ENCODE measurements at places on chromosomes 4 and X. TPM values are rescaled to one million over a fixed set of nuclear protein-coding genes. Genes with fewer than 3 reads are reported as not detected.

DNA sequence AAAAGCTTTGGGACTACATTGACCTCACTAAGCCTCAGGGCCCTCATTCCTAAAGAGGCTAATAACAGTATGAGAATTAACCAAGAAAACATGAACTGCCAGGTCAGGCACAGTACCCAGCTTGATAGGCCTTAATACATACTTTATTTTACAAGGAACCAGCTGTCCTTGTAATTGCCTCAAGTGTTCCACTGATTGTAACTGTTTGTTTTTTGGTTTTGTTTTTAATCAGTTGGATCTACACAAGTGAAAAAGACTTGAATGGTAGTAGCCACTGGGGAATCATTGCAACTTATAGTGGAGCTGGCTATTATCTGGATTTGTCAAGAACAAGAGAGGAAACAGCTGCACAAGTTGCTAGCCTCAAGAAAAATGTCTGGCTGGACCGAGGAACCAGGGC is 35.6 kb downstream of the PKD2 start:
- no peak for DNase-seq

- DNase-seq, result no peak
Measured at GRCh38 chr4:20809812-20810211, 109.6 kb downstream of the PACRGL start.

DNA sequence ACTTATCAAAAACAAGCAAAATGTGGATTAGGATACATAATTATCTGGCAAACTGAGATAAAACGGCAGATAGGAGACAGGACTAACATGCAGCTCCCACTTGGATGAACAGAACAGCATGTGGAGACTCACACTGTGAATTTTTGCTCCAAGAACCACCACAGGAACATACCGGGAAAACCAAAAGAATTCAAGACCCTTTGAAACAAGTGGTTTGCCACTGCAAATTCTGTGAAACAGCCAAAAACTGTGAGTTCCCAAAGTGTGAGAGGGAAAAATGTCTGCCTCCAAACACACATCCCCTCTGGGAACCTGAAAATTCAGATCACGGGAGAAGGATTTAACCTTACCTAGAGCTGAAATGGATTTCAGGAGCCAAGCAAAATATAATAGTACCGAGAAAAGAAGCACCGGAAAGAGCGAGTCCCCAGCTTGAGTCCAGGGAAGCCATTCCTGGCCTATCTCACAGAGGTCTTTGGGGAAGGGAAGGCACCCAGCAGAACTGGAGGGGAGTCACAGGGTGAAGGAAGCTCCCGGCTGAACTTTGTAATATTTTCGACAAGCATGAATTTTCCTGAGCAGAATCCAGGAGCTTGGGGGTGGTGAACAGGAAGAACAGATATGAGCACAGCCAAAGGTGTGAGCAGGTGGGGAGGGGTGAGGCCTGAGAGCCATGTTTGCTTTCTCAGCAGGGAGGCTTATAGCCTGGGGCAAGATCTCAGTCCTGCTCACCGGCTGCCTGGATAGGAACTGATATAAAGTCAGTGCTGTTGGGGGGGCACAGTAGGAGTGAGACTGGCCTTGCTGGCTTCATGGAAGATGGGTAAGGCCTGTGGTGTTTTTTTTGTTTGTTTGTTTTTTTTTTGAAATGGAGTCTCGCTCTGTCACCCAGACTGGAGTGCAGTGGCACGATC is 23.9 kb downstream of the MANBA start:
- DNase-seq, result peak; percentile 64

- peak; percentile 95 for DNase-seq
Measured at GRCh38 chr4:180636696-180637404, 1606.4 kb upstream of the TENM3 start.

DNA sequence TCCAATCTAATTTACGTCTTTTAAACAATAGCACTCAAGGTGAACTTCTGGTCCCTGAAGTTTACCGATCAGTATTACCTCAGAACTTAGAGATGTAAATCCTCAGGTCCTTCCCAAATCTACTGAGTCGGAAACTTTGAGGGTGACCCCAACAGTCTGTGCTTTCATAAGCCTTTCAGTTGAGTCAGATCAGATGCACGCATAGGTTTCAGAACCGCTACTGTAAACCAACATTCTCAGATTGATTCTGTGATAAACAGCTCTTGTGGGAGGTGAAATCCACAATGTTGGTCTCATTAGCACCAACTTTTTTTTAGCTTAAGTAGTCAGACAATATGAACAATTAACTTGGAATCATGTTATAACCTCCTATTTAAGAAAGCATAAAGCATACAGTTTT is 86.0 kb downstream of the WWC2 start:
- no peak for DNase-seq

GRCh38 chr4:154739111-154739510 is 4.7 kb upstream of the LRAT start:
- no peak for DNase-seq

GRCh38 chr4:118351851-118352827 is 664 bp downstream of the PRSS12 start:
- no peak for DNase-seq

- peak; percentile 99 for DNase-seq
Measured at GRCh38 chr4:76752861-76753501, 145.0 kb downstream of the SOWAHB start.

GRCh38 chr4:182193311-182193710 is 49.9 kb upstream of the TENM3 start:
- no peak for DNase-seq

DNA sequence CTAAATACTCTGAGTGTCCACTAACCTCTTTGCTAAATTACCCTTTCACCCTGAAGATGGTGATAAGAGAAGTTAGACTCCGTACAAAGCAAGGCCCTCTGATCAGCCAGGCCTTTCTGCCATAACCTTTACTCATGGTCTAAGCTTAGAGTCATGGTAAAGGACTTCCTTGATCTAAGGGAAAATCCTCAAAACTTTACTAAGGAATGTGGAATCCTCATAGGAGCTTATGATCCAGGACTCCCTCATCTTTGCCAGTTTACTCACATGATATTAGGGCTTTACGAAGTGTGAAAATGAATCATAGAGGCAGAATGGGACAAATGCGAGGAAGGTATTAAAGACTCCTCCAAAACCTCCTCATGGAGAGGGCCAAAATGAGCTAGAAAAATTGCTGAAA is 7.9 kb upstream of the FAM13A start:
- peak; percentile 64 for DNase-seq

DNA sequence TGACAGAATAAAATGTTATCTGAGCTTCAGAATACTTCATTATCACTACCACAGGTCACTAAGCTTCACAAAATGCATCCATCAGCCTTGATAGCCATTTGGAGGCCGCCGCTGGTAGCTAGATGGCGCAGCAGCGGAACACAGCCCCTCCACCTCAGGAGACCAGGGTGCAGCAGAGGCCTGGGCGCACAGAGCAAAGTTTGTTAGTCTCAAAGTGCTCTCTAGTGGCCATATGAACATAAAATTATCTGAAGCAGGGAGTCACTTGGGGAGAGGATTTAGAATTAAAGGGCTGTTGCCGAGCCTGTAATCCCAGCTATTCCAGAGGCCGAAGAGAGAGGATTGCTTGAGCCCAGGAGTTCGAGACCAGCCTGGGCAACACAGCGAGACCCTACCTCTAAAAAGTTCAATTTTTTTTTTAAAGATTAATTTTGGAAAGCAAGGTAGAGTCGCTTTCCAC is 8.1 kb upstream of the DCTD start:
- DNase-seq, result peak; percentile 82

GRCh38 chrX:1484638-1485019 is 31.9 kb upstream of the ASMTL start:
- DNase-seq, result no peak

DNA sequence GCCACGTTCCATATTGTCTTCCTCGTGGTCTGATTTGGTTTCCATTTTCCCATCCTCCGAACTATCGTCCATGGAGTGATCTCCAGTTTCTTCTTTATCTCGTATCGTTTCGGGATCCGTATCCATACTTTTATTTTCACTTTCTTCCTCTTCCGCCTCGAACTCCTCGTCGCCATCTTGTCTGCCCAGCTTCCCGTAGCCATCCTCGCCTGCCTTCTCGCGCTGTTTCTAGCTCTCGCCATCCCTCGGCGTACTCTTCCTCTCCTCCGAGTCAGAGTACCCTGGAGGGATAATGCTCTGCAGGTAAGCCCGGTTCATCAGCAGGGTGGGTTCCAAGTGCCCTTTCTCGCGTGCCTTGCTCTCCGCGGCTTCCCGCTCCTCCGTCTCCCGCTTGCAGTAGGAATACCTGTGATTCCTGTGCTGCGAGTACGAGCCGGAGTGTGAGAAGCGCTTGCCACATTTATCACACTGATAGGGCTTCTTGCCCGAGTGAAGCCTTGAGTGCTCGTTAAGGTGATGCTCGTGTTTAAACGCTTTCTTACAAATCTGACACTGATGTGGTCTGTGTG is 134.5 kb upstream of the TAPT1 start:
- DNase-seq, result no peak

DNA sequence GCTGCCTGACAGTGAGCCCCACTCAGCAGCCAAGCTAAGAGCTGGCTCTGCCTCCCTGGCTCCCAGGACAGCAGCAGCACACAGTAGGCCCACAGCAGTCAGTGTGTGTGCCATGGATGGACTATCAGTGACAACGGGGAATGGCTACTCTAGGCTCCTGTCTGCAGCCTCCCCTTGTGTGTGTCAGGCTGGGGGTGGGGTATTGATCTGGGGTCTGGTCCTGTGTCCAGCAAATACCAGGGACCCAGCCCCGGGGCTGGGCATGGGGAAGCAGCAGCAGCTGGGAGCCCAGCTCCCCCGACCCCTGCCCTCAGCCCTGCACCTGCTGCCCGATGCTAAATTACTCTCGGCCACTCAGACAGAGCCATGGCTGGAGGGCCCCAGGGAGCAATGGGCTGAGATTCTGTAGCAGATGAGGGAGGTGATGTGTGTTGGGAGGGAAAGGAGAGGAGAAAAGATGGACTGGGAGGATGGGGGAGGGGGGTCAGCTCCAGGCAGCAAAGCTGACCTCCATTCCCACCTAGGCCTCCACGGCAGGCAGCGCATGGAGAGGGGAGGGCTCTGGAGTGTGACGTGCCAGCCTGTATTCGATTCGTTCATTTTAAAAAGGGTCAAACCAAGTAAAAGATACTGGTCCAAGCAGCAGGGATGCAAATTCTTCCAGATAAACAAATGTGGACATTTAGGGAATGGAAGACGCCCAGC is 61.3 kb upstream of the CRMP1 start:
- DNase-seq, result no peak

DNA sequence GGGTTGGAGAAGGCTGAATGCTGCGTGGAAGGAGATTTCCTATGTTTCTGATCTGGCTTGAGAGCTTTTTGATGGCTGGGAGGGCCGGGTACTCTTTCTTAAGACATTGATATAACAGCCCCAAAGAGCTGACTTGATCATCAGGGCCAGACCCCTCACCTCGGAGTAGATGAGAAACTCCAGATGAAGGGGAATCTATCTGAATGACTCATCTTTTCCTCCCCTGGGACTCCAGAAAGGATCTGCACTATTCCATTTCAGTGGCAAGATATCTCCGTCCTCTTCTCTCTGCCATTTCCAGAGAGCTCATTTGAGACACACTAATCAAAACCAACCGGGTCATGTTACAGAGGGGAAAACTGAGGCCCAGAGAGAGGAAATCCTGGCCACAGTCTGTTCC is 92.9 kb upstream of the MSX1 start:
- DNase-seq, result no peak

RBMX gene
- 139 TPM for total RNA-seq

NIPAL1 gene
- under 0.01 TPM for total RNA-seq

DHRSX gene
- total RNA-seq, result 25.6 TPM

MSN gene
- total RNA-seq, result 107 TPM
